Stimulated activated CD4-positive, alpha-beta T cell treated with anti-CD3 and anti-CD28 coated beads, Interleukin-1b, Interleukin-23, amount 100 ng/mL, for 1 hour (primary cell): ENCODE measurements at places on chromosomes 1 and 21.

DNA sequence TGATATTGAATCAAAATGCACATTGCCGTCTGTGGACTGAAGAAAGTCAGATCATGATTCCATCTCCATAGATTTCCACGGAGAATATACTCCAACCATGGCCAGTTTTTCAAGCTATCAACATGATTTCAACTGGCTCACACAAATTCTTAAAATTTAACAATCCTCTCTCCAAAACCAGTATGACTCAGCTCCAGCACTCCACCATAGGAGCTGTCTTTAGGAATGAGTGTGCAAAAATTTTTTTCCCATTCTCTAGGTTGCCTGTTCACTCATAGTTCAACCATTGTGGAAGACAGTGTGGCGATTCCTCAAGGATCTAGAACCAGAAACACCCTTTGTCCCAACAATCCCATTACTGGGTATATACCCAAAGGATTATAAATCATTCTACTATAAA is 40.8 kb downstream of the RGL1 start:
- no peak for DNase-seq

GRCh38 chr1:151238467-151238739 is 16.1 kb upstream of the PSMD4 start:
- no peak for DNase-seq

GRCh38 chr1:207316141-207316540 is 5.3 kb upstream of the CD55 start:
- no peak for DNase-seq

GRCh38 chr1:15714406-15715136 is 21.5 kb upstream of the SLC25A34 start:
- DNase-seq, result no peak

DNA sequence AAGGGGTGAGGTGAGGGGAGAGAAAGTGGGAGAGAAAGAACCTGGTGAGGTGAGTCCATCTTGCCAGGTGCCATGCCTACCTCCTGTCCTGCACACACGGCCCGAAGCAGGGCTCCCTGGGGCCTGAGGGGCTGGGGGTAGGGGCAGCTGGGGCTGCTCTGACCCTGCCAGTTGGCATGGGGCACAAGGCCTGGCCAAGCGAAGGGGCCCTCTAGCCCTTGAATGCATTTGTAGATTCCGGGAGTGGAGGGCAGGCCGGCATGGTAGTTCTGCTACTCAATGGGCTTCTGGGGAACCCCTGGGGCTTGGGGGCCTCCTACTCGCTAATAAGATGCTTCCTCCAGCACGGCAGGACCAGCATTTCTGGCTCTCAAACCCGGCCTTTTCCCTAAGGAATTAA is 3.6 kb upstream of the PRDM16 start:
- DNase-seq, result no peak

GRCh38 chr1:85453640-85454194 is 11.2 kb downstream of the DDAH1 start:
- DNase-seq, result no peak

- DNase-seq, result no peak
Observed at GRCh38 chr1:53398576-53399365, 60.4 kb upstream of the DMRTB1 start.

DNA sequence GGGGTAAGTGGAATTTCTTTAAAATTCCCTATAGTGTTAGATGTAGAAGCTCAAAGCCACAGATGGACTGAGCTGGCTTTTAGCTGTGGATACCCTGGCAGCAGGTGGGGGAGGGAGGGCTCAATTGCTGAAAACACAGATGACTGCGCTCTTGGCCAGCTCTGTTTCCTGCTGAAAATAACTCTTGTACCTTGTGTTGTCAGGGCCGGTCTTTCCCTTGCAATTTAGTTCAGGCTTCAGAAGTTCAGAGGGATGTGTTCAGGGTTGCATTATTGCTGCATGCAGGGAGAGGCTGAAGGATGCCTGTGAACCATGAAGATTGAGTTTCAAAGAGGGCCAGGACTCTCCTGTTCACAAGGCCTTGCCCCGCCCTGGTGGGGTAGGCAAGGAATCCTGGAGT is 58.1 kb upstream of the GCLM start:
- DNase-seq, result no peak

GRCh38 chr1:177909416-177909815 is 60.4 kb downstream of the SEC16B start:
- no peak for DNase-seq

GRCh38 chr1:3181956-3182355 is 113.0 kb downstream of the PRDM16 start:
- no peak for DNase-seq

- DNase-seq, result no peak
Observed at GRCh38 chr1:208030288-208031091, 119.6 kb upstream of the CD34 start.

DNA sequence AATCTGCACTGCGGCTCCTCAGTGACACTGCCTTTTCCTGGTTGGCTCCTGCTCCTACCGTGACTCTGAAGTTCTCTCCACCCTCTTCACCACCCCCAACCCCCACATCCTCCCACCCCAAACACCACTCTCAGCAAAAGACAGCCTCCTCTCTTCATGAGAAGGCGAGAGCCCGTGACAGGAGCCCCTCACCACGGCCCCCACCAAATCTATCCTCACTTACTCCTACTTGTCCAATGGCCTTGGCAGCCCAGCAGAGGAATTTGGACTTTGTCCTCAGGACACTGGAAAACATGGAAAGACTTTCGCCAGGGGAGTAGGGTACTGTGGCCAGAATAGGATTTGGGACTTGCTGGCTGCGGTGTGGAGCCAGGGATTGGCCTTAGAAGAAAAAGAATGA is 6.9 kb downstream of the TMEM125 start:
- no peak for DNase-seq

DNA sequence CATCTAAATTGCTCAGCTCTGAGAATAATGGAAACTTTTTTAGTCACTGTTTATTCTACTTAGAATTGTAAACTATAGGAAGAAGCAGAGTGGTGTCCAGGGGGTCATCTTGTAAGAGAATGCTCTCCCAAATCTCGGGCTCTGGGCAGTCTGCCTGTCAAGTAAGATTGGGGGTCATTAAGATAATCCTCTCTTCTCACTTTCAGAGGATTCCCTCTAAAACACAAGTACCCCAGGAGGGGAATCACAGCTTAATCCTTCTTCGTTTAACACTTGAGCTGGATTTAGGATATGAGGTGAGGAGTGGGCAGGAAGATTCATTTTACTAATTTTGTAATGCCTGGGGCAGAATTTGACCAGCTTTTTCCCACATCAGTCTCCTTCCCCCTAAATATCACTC is 81.2 kb downstream of the RPS6KA1 start:
- no peak for DNase-seq

DNA sequence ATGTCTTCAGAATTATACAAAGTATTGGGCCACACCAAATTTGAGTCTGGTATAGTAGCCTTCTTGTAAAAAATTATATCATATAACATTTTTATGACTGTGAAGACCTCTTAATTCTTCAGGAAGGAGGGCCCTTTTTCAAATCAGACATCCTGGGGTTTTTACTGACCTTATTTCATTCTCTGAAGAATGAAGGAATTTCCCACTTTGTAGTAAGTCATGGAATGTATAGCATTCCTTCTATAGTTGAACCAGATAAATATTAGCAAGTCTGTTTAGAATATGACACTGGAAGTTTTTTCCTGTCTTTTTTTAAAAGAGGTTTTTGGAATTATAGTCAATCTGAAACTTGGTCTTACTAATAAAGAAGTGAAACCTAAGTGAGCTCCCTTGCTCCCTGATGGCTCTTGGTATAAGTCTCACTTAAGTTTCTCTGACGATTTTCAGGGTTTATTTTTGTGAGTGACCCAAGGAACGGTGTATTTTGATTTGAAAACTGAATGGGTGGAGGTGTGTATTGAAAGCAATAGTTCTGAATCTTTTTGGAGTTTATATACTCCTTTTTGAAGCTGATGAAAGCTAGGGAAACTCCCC is 23.7 kb downstream of the SNX27 start:
- DNase-seq, result no peak

DNA sequence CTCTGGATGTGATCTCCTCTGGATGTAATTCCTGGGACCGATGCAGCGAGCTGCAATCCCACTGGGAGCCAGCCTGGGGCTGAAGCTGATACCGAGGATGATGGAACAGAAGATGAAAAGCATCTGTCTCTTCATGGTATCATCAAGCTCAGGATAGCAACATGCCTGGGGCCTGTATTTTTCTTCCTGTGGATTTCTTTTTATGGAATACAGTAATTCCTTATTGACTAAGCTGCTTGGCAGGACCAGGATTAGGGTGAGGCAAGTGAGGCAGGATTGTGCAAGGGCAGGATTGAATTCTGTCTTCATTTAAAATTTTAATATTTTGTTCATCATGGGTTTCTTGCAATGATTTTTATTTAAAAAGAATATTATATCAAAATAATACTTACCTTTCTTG is 86.6 kb downstream of the SLC25A24 start:
- no peak for DNase-seq

DNA sequence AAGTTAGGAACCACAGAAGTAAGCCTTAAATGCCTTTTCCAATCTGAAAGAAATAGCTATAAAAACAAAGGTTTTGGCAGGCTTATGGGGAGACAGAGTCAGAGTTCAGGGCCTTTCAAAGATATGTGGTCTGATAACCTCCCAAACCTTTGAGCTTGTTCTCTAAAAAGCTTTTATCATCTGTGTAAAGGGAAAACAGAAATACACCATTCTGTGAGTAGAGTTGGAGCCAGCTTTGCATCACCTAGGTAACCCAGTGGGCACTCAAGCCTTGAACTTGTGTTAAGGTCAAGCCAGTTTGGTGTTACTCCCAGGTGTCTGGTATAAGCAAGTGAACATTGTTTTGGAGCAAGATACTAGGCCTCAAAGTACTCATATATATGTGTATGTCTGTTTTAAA is 50.1 kb downstream of the LAMC1 start:
- DNase-seq, result no peak

- DNase-seq, result no peak
Observed at GRCh38 chr1:54339126-54339525, 67.1 kb downstream of the SSBP3 start.

GRCh38 chr1:202944438-202944921 is 13.6 kb downstream of the ADIPOR1 start:
- DNase-seq, result no peak

DNA sequence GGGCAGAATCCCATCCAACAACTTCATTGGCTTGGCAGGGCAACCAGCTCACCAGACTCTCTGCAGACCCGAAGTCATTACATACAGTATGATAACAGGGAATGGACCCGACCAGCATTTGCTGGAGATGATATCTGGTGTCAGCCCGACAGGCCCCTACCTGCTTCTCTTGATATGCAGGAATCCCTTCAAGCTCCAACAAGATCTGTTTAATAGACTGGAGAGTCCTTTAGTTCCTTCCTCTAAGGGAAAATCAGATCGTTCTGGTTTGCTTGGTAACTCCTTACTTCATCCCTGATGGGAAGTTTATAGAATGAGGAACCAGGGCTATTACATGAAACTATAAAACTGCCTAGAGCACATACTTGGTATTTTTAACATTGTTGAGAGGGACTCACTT is 61.2 kb downstream of the EDARADD start:
- DNase-seq, result no peak

DNA sequence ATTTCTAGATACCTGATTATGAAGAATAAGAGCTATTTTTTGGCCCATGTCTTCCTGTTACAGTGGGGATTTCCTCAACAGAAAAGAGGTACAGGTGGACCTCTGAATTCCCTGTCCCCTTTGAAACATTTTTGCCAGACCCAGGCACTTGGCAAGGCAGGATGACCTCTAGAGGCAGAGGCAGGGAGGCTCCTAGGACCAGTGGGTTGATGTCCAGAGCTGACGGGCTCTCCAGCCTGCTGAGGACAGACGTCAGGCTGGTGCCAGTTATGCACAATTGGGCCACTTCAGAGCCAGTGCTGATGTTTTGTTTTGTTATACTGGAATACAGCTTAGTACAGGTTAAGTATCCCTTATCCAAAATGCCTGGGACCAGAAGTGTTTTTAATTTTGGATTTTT is 18.5 kb upstream of the A3GALT2 start:
- no peak for DNase-seq

GRCh38 chr1:204692841-204693356 is 7.4 kb upstream of the LRRN2 start:
- no peak for DNase-seq

DNA sequence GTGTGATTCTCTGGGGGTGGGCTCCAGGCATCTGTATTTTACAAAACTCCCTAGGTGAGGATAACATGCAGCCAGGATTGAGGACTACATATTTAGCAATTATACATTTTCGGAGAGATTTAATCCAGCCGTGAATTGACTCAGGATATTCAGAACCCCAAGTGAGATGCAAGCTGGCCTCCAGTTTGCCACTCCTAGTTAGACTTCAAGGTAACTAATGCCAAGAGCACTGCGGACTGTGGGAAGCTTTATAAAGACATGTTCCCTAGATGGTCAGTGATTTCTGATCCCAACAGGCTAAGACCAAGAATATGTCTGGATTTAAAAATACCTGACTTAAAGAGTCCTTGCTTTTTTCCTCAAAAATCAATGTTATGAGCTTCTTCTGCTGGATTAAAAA is 308.5 kb downstream of the NTNG1 start:
- no peak for DNase-seq

DNA sequence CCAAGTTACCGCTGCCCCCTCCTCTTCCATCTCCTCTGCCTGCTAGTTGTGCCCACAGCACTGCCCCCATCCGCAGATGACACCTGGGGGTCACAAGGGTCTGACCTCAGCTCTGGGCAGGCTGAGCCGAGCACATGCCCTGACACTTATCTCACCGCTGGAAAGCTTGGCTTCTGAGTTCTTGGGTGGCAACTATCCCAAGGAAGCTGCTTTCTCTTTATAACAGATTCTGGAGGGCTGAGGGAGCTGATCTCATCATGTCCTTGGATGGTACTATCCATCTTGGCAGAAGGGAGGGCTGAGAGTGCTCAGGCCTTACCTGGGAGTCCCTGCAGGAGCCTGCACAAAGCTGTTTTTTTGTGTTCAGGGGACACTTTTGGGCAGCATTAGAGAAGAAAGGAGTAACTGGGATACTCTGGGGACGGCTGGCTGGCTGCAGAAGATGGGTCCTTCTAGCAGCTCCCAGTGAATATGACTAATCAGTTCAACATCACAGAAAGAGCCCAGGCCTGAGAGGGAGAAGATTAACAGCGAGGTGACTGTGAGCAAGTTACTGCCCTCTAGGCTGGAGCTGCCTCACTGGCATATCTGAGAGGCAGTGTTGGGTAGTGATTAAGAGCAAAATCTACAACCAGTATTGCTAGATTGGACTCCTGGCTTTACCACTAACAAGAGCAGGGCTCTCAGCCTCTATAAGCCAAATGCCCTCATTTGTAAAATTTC is 71.6 kb downstream of the PLXNA2 start:
- no peak for DNase-seq

DNA sequence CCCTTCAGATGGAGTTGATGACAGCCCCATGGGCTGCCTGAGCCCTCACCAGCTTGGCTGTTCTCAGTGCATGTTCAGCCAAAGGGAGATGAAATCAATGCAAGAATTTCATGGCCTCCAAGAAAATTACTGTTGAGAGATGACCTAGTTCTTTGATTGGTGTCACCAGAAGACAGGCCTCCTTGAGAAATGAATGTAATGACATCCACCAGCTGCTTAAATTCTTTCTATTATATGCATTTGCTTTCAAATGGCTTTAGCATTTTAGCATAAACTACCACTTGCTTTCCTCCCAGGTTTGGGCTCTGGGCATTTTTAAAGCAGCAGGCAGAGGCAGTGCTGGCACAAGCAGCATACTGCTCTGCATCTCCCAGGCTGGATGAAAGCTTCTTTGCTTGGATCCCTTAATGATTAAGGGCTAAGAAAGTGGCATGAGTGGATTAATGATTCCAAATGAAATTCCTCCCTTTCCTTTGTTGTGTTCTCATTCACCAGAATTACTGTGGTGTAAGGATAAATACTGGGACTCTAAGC is 278.4 kb downstream of the ZNF326 start:
- no peak for DNase-seq

GRCh38 chr1:53684741-53685140 is 54.2 kb downstream of the GLIS1 start:
- DNase-seq, result no peak
